ENCODE measurements at places on chromosomes 7 and 10.

DNA sequence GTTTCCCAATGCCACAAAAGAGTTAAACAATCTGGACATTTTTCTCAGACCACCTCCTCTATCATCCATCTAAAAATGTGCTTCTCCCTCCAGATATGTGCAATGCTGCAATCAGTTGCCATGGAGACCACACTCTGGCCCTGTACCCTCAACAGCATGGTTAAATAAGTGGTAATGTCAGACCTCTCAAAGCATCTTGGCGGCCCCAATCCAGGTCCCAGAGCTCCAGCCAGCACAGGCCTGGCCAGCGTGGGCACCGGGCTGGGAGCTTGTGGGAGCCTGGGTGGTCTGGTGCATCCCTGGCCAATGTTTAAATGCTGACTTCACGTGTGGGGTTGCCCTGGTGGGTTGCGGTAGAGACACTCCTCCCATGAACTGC is 362.9 kb upstream of the ZNF32 start:
- DNase-seq = no peak

- DNase-seq = no peak
Measured at GRCh38 chr10:29407280-29407858, 118.5 kb downstream of the LYZL1 start.

- DNase-seq = no peak
Measured at GRCh38 chr7:100607111-100607510, 4.9 kb downstream of the PCOLCE start.

- no peak for DNase-seq
Measured at GRCh38 chr10:110992006-110992800, 72.8 kb downstream of the SHOC2 start.

GRCh38 chr7:80415114-80415513 is 96.8 kb downstream of the GNAT3 start:
- DNase-seq = no peak

DNA sequence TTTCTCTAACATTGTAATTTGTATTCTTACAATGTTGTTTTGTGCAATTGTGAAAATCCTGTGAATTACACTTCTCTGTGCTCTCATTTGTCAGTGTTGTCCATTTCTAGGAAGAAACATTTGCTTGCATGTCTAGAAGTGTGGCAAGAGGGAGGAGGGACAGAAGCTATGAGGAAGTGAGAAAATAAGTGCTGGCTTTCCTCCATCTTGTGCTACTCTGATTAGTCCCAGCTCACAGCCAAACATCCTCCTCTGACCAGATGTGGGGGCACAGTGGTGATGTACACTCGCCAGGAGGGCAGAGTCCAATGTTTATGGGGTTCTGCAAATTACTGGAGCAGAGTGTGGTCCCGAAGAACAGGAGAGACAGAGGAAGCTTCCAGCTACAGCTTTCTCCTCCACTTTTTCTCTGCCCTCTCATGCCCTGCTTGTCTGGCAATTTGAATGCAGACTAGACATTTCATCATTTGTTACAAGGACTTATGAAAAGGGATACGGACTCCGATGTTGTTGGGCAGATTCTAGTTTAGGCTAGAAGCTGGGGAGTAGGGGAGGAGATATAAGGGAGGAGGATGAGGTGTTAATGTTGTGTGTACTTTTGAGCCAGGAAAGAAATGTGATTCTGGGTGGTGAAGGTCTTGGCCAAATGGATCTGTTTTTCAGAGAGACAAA is 131.0 kb upstream of the C1GALT1 start:
- DNase-seq = no peak

All from NCI-H187 (cell line).